ENCODE measurements at places on chromosomes 2 and 18.

GRCh38 chr18:44732599-44732998 is 51.9 kb downstream of the SETBP1 start:
- DNase-seq = no peak

DNA sequence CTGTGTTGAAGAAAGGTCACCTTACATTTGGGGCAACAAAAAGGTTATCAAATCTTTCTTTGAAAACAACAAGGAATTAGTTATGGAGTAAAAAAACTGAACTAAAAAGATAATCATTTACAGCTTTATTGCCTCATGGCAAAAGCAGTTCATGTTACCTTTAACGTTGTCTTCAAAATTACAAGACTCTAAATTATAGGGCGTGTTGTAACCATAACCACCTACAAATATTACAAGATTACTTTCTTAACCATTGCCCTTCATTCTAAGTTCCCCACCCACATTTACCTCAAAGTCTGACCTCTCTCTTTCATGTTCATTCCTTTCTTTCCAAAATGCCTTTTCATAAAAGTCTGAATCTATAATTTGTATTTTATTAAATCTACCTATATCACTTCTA is 74.6 kb upstream of the LRATD1 start:
- no peak for DNase-seq

DNA sequence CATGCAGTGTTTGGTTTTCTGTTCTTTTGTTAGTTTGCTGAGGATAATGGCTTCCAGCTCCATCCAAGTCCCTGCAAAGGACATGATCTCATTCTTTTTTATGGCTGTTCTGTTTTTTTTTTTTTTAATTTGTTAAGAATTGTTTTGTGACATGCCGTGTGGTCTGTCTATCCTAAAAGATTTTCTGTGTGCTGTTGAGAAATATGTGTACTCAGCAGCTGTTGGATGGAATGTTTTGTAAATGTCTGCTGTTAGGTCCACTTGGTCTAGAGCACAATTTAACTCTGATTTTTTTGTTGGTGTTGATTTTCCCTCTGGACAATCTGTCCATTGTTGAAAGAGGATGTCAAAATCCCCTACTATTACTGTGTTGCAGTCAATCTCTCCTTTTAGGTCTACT is 80.4 kb upstream of the WDR75 start:
- DNase-seq = no peak

GRCh38 chr2:242029422-242030225 is 160.1 kb downstream of the RTP5 start:
- no peak for DNase-seq

- no peak for DNase-seq
Measured at GRCh38 chr2:227031379-227031778, 132.6 kb downstream of the COL4A4 start.

- no peak for DNase-seq
Measured at GRCh38 chr2:230669386-230669950, 43.2 kb upstream of the CAB39 start.

DNA sequence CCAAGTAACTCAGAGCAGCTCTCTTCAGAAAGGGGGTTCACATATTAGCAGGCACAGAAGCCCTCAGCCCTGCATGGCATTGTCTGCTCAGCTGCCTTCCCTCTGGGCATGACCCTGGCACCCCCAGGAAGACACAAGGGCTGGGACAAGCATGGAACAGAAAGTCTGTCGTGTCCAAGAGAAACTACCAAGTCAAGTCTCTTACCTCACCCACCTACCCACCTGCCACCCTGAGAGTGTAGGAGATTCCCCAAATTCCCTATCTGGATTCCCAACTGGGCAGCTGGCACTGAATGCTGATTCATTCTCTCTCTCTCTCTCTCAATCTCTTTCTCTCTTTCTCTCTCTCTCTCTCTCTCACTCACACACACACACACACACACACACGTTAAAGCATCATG is 21.6 kb downstream of the SMAD7 start:
- DNase-seq = no peak

GRCh38 chr2:229409751-229410181 is 138.7 kb upstream of the PID1 start:
- no peak for DNase-seq

GRCh38 chr2:63051795-63052333 is 1.2 kb downstream of the OTX1 start:
- DNase-seq = no peak

DNA sequence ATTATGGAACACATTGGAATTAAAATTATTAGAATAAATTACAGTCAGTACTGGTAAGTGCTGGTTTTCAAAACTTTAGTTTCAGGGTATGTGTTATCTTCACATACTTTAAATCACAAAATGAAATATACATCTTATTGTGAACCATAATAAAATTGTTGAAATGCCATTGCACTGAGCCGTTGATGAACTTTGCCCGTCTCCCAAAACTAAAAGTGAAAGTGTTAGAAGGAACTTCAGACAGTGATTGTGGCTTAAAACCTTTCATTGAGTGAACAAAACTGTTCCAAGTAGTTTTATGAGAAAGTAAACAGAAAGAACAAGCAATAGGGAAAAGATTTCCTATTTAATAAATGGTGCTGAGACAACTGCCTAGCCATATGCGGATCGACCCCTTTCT is 811.6 kb downstream of the PLCL1 start:
- DNase-seq = no peak

GRCh38 chr2:9799729-9800632 is 43.3 kb upstream of the TAF1B start:
- peak; percentile 90 for DNase-seq

- DNase-seq = no peak
Measured at GRCh38 chr2:72921088-72921851, 4.0 kb downstream of the EMX1 start.

DNA sequence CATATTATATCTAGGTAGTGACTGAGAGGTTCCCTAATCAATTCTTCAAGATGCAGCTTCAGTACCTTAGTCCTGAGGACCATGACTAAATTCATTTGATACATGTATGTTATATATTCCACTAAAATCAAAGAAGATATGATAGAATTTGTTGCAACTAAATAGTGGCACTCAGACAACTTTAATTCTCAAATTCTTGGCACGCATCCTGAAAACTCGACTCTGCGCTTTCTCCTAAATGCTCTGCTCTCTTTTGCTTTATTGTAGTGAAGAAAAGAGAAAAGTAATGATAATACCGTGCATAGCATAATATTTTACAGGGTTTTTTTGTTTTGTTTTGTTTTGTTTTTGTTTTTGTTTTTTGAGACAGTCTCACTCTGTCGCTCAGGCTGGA is 475.3 kb downstream of the ARHGAP15 start:
- DNase-seq = no peak

DNA sequence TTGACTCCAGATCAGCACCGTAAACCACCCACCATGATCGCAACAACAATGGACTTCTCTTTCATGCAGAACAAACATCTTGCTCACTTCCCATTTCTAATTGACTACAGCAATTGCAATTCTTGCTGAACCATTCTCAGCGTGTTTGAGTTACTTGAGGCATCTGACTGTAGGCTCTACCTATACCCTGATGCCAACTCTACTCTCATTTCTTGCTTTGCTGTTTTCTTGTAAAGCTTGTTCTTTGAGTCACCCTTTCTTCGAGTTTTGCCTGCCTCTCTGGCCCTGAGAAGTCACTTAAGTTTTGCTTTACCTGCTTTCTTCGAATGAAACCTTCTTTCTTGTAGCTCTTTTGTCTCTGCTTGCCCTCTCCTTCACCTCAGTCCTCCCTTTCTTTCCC is 160.5 kb upstream of the RND3 start:
- DNase-seq = no peak

- DNase-seq = no peak
Measured at GRCh38 chr2:162317058-162317742, 1.3 kb downstream of the IFIH1 start.

DNA sequence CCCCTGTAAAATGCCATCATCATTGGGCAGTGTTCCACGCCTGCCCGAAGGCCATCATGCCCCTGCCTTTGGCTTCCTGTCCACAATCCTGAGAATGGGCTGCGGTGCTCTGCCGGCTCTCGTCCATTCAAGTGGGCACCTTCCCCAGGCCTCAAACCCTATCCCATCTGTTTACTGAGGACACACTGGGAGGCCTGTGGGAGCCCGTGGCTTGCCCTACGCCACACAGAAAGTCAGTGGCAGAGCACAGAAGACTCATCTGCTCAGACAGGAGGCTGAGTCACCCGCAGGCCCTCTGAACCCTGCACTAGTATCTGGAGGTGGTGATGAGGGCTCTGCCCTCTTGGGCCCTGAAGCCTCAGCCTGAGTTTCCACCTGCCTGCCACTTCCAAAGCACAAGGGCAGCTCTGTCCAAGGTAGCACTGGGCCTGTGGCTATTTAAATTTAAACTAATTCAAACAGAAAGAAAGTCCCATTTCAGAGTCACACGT is 19.1 kb upstream of the ANKRD53 start:
- no peak for DNase-seq

DNA sequence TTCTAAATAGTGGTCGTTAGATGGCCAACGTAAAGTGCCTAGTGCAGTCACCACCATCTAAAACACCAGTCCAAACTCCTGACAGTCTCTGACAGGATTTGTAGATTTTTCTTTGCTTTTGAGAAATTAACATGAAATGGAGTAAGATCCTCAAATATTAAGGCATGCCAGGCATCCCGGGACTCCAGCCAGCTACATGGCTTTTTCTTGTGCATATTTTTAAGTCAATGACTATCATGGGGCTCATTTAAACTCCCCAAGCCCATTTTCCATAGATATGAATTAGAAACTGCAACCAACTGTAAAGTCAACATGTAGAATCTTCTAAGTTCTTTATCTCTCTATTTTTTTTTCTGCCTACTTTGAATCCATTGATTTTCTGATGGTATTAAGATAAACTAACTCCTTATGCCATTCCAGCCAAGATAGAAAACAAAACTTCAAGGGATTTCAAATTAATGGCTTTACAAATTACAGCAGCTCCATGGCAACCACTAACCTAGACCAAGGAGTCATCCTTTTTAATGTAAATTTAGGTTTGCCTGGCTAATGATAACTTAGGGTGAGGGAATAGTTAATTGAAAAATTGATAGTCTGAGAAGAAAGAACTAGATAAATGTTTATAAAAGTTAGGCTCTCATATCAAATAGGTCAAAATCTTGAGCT is 764.1 kb upstream of the NXPH2 start:
- no peak for DNase-seq

DNA sequence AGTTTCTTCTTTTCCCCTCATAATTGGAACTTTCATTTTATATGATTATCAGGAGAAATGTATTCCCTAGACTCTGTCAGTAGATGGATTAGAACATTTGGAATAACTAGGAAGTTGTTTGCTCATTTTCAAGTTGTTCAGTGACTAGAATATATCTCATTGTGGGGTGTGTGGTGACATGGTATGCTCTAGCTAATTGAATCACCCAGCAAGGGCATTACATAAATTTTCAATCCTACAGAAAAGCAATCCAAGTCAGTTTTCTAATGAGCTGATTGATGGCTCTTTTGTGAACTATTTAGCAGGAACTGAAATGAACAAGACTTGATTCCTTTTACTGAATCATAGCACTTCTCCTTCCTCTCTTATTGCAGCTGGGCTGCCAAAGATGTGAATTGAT is 461.4 kb downstream of the TGIF1 start:
- DNase-seq = no peak

GRCh38 chr2:9405636-9406035 is 17.7 kb downstream of the ITGB1BP1 start:
- no peak for DNase-seq

DNA sequence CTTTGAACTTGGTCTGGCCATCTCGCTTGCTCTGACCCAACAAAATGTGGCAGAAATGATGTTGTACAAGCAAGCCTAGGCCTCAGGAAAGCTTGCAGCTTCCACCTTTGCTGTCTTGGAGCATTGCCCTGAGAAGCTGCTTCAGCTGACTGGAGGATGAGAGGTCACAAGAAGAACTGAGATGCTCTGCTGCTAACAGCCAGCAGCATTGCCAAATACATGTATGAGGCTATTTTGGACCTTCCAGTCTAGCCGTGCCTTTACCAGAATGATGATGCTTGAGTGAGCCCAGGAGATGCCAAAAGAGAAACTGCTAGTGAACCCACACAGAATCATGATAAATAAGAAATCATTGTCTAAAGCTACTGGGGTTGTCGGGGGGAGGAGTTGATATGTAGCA is 13.2 kb upstream of the ITGAV start:
- no peak for DNase-seq
